ENCODE measurements at places on chromosomes 13 and 19.

DNA sequence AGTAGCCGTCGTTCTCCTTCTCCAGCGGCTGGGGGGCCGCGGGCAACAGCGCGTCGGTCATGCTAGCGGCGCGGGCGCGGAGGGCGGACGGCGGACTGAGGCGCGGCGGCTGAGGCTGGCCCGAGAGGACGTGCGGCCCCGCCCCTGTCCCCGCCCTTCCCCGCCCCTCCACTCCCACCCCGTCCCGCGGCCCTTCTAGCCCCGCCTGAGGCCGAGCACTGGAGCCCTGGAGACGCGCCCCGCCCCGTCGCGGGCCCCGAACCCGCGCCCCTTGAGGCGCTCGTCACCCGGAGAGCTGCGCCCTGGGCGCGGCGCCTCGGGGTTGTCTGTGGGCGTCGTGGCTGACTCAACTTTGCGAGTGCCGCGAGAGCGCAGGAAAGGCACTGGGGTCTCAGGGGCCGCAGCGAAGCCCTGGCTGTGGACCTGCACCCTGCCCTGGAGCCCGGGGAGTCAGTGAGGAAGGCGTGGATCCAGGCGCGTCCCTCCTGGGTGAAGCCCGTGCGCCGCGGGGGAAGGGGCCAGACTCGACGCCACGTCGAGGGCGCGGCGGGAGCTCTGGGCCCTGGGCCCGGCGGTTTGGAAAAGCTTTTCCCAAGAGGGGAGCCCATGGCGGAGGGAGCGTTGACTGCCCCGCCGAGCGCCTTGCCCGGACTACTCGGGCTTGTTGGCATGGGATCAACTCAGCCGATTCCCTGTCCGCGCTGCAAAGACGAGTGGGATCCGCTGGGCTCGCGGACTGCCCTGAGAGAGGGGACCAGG lies at the start of gene RHPN2:
Gene RHPN2, minus strand, starts transcription at position 97 of the 759 bp plus-strand sequence. Its CDS starts 36 bp downstream, at position 61.
- H3K36me3 ChIP-seq: no peaks in the 10 kb centered on the region
- no peak for DNase-seq
- H3K4me3 ChIP-seq: no peak within 1 kb of the TSS
- H3K27me3 ChIP-seq: no peaks in the 10 kb centered on the region

DNA sequence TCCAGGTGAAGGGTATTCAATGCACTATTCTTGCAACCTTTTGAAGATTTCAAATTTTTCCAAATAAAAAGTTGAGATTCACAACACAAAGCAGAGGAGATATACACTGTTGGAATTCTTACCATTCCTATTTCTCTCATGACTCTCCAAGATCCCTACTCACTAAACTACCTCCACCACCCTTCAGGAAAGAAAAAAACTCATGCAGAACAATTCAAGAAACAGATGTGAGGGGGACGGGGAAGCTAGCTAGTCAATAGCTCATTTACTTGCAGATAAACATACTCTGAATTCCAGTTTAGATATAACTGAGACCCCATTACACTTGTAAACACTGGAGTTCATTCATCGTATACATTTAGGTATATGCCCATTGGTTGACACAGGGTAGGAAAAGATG lies 90.0 kb upstream of the SERP2 start:
- no peak for DNase-seq
- H3K27ac ChIP-seq: no peak overlapping the region
- peaks cover 22% of the 10 kb centered on the region for H3K4me1 ChIP-seq
- no peak overlapping the region for H3K4me3 ChIP-seq
- H3K27me3 ChIP-seq: no peaks in the 10 kb centered on the region

DNA sequence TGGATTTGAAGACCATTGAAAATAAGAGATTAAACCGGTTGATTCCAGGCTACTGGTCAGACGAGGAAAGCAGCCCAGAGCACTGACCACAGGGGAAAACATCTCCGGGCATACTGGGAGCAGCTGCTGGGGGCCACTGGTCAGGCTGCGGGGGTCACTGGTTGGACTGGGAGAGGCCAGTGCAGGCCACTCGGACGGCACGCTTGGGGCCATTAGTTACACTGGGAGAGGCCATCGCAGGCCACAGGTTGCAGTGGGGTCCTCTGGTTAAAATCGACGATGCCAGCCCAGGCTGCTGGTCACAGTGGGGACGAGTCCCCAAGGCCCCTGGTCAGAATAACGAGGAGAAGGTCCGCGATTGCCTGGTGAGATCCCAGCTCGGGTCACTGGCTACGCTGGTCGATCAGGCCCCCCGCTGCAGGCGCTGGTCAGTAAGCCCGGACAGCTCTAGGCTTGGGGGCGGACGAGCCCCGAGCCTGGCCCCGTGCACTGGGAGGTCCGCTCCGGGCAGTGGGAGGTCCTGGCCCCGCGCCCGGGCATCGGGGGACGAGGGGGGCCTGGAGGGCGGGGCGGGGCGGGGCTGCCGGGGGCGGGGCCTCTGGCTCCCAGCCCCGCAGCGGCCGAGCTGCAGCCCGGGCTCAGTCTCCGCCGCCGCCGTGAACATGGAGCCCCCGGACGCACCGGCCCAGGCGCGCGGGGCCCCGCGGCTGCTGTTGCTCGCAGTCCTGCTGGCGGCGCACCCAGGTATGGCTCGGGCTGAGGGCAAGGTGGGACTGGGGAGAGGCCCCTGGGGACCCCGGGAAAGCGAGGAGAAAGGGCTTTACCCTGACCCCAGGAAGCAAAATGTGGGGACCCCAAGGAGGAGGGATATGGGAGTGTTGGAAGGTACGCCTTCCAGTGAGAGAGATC lies at the start of gene BCAM:
Gene BCAM, plus strand, starts transcription at position 641 of the 909 bp plus-strand sequence. Its CDS starts 22 bp downstream, at position 663.
- no peak within 1 kb of the TSS for H3K4me3 ChIP-seq
- DNase-seq: no peak
- H3K27me3 ChIP-seq: no peaks in the 10 kb centered on the region
- no peak within 1 kb of the TSS for H3K27ac ChIP-seq

DNA sequence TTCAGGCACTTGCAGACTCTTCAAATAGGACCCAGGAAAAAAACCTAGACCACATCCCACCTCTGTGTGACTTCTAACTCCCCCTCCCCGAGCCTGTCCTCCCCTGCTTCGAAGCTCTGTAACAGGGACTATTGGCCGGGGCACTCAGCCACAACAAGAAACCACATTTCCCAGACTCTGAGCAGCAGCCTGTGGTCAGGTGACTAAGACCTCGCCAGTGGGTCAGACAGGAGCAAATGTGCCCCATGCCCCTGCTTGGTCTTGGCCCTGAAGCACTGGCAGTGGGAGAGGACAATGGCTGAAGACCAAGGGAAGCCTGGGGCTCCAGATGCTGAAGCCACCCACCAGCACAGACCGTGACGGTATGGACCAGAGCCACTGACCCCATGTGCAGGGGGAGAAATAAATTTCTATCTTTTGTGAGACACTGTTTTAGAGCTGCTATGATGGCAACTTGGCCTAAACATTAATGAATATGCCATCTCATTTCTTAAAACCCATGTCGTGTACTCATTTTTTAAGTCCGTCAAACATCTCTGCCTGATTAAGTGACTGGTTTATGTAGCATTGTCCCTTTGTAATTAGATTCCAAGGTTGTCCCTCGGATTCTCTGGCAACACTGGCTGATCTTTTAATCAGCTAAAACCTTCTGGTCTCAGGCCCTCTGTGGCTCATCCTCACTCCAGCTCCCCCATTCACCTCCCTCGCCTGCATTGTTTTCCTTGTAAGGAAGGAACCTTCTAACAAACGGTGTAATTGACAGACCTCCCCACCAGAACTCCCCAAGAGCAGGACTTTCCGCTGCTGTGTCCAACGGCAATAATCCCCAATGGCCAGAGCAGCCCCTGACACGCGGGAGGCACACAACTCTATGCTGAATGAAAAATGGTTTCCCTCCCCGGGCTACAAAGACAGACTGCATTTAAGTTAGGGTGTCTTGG lies 98.4 kb downstream of the STK24 start:
- H3K36me3 ChIP-seq: peaks cover 46% of the 10 kb centered on the region
- H3K4me1 ChIP-seq: peaks cover 38% of the 10 kb centered on the region
- no peak overlapping the region for H3K4me3 ChIP-seq

DNA sequence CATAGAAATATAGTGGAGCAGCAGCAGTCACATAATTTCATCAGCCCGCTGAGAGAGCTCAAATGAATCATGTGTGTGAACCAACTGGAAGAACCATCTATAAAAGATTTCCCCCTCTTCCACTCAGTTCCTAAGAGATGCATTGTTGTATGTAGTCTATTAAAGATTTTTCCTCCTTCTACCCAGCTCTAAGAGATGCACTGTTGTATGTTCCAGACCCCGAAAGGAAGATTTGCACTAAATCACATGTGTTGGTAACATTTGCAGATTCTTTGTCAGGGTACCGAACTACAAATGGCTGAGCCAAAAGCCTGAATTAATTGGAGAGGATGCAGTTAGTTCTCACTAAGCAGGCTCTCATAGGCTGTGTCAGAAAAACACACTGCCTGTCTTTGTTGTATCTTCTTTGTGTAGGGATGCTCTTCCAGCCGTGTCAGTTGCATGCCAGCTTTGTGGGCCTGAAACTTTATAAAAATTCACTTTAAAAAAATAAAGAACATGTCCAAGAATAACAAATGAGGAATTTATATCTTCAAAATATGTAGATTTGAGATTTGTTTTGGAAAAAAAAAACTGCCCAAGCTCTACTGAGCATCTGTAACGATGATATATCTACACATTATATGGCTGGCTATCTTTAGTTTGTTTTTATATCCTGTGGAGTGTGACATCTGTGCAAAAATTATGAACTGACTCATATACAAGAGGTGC lies 223.1 kb downstream of the MZT1 start:
- H3K27me3 ChIP-seq: no peaks in the 10 kb centered on the region
- no peak overlapping the region for H3K4me3 ChIP-seq
- no peaks in the 10 kb centered on the region for H3K36me3 ChIP-seq
- H3K27ac ChIP-seq: no peak overlapping the region
